ENCODE measurements at places on chromosomes 2 and 18. TPM values are rescaled to one million over a fixed set of nuclear protein-coding genes. Genes with fewer than 3 reads are reported as not detected.

DNA sequence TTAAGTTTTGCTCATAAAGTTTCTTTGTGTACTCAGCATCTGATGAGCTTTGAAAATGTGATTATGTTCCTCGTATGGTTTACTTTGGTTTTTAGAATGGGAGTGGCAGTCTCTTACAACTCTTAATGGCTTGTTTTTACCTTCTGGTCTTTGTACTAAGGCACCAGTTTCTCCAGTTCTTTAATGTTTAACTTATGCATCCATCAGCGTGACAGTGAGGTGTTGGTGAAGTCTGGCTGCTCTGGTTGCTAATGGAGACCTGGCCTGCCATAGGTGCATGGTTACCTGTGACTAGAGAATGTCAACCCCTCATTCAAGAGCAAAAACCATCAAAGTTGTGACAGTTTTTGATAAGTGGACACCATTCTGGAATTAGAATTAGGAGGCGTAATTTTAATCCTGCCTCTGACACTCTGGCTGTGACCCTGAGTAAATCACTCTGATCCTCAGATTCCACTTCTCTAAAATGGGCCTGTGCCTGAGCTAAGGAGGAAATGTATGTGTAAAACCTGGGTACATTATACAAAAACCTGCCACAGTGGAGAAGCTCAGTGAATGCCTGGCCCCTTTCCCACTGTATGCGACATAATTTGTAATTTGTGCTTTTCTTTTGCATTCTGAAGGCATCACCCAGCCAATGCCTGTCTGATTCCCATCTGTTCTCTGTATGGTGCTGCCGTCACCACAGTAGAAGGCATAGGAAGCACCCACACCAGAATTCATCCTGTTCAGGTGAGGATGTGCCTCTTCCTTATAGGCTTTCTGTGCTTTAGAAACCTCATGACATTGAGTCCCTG is 11.2 kb downstream of the AOX1 start:
- no peak for DNase-seq

GRCh38 chr2:118103951-118104940 is 16.0 kb downstream of the INSIG2 start:
- DNase-seq = no peak

DNA sequence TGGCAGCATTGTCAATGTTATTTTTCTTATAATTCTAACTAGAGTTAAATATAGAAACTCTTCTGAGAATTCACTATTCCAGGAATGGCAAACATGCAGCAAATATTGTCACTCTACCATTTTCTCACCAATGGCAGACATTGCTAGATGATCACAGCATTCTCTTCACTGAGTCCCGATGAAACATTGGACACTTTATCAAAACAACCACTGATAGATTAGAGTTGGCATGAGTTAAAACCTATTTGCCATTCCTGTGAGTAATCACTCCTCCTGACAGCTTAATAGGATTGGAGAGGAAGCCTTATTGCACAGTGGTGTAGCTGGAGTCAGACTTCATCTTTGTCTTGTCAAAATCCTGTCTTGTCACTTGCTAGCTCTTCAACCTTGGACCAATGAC is 163.9 kb upstream of the THUMPD2 start:
- no peak for DNase-seq

DNA sequence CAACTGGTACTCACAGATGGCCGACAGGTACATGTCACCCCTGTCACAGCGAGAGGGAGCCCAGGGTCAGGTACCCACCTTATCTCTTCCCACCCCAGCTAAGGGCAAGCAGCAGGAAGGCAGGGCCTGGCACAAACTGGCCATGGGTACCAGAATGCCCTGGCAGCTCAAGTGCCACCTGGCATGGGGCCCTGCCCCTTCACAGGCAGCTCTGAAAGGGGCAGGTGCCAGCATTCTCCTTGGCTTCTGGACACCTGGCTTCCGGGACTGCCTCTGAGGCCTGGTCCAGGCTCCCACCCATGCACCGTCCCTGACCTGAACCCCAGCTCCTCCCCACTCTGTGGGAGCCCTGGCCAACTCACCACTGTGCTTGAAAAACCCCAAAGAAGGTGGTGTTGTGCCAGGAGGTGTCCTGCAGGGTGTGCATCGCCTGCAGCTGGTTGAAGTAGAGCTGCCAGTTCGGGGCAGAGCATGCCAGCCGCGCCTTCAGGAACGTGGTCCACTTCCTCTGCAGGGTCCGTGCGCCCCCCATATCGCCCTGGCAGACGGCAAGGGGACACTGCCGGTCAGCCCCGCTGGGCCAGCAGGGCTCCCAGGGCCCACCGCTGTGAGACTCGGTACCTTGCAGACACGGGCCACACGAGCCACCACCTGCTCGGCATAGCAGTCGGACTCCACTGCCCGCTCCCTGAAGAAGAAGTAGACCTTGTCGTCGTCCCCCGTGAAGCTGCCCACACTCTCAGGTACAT is 5.4 kb downstream of the SEMA4C start:
- DNase-seq = no peak

- no peak for DNase-seq
Measured at GRCh38 chr2:174395969-174396630, 570 bp downstream of the SCRN3 start.

- DNase-seq = peak; percentile 11
Measured at GRCh38 chr18:27608742-27609141, 423.6 kb upstream of the CHST9 start.

DNA sequence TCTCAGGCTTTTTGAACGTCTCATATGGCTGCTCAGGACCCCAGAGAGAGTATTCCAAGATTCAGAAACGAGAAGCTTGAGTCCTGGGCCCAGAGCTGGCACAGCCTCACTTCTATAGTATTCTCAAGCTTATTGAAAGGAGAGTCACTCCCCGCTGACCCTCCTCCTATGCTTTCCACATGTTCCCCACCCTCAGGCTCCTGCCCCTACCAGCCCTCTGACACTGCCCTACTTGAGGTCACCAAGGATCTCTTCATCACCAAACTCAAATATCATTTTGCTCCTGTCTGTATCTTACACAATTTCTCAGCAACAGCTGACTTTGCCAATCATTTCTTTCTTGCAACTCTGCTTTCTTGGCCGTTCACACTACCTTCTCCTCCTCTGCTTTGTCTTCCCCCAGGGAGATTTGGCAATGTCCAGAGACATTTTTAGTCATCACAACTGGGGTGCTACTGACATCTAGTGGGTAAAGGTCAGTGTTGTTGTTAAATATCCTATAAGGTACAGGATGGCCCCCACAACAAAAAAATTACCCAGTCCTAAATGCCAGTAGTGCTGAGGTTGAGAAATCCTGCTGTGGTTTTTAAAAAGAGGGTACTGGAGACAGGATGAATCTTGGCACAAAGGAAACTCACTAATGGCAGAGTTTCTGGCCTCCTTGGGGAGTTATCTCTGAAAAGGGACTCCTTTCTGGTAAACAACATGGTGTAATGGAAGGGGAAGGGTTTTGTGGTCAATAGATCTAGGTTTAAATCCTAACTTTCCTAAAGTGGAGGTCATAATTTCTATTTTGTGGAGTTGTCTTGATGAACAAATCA is 26.9 kb upstream of the INSIG2 start:
- peak; percentile 7 for DNase-seq

- DNase-seq = peak; percentile 96
Measured at GRCh38 chr18:3603421-3604234, 153.7 kb downstream of the TGIF1 start.

- no peak for DNase-seq
Measured at GRCh38 chr2:182728014-182728413, 12.0 kb downstream of the DNAJC10 start.

GRCh38 chr18:8799001-8799400 is 93.6 kb downstream of the MTCL1 start:
- DNase-seq = no peak

DNA sequence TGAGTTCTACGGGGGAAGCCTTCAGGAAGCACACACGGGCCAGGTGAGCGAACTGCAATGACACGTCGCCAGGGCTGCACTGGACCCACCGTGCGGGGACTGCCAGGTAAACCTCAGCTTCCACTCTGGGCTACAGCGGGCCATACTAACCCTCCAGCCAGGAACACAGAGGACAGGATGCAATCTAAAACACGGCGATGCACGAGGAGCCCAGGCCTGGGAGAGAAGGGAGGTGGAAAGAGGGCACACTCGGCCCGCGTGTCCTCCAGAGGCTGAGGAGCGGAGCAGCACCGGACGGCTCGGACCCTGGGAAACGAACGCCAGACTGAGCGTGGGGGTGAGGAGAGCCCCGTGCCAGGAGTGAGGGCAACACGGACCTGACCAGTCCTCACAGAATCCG is 69.3 kb downstream of the HDAC4 start:
- DNase-seq = no peak

GRCh38 chr2:152510621-152511020 is 175.6 kb downstream of the FMNL2 start:
- no peak for DNase-seq

- no peak for DNase-seq
Measured at GRCh38 chr2:47295131-47295980, 107.6 kb upstream of the MSH2 start.

DNA sequence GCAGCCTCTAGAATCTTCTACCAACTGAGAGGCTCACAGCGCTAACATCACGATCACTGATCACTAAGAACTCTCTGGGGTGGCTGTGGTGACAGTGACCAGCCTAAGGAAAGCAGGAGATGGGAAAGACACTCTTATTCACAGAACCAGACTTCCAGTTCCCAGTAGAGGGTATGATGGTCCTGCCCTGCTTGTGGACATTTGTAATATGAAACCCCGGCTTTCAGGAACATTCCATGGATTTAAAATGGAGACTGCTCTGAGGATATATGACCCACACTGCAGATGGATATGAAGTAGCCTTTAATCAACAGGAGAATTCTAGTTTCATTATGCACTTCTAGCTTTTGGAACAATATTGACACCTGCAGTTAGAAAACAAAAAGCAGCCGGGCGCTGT is 131.8 kb downstream of the AFF3 start:
- no peak for DNase-seq

DNA sequence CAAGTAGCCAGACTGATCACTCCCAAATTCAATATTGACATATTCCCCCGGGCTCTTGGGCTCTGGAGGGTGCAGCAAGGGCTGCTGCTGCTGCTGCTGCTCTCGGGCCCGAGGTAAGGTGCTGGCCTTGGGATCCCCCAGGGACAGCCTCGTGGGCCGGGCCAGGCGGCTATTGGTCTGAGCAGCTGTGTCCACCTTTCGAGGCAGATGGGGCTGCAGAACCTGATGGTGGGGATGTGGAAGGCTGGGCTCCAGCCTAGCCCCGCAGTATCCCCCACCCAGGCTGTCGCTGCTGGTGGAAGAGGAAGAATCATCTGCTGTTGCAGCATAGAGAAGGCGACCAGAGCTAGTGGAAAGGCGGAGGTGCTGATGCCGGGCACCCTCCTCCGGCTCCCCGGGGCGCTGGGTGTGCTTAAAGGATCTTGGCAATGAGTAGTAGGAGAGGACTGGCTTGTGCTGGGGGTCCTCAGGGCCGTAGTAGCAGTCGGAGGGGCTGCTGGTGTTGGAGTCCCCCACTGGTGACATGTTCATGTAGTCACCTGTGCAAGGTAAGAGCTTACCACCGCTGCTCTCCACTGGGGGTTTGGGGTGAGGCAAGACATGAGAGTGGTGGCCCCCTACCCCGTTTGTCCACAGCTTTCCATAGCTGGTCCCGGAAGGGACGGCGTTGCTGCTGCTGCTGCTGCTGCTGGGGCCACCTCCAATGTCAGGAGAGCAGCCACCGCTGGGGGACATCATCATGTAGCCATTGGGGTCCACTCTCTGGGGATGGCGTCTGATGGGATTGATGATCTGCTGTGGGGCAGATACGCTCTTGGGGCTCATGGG is 3.4 kb downstream of the IRS1 start:
- no peak for DNase-seq

- no peak for DNase-seq
Measured at GRCh38 chr2:199744260-199744659, 106.7 kb downstream of the FTCDNL1 start.

DNA sequence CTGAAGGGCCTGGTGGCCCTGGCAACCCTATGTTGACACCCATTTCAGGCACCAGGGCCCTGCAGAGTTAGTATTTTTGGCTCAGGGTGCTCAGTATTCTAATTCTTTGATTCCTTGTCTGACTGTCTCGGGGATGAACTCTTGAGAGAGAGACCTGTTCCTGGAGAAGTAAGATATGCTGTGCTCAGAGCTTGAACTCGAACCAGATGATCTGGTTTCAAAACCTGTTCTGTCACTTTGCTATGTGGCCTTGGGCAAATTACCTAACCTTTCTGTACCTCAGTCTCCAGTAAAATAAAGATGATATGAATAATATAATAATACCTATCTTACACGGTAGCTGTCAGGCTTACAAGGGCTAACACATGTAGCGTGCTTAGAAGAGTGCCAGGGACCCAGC is 294.2 kb downstream of the DYSF start:
- DNase-seq = no peak

DNA sequence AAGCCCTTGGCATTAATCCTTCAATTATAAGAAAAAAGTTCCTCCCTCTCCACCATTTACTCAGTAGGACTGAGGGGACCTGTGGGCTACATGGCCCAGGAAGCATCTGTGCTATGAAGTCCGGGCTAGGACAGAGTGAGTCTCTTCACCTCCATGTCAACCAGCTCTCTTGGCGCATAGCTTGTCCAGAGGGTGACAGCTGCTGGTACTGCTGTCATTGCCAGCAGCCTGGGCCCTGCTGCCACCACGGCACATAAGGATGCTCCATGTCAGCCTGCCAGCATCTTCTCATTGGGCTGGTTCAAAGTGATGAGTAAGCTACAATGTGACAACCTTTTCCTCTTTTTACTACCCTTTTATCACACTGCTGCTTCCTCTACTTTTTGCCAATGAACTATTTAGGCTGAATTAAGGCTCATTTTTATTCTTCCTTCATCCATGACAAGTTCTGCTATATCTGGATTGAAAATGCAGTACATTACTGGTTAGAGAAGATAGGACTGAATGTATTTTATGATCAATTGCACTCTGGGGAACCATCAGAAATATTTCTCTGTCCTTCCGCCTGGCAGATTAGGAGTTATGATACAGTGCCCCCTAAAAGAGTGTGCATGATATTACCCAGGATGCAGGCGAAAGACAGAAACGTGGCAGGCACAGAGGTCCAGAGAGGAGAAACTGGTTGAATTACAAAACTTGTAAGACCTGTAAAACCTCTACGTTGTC is 258.9 kb upstream of the TNP1 start:
- no peak for DNase-seq

- DNase-seq = peak; percentile 38
Measured at GRCh38 chr2:85251070-85251616, 76.6 kb downstream of the TGOLN2 start.

DNA sequence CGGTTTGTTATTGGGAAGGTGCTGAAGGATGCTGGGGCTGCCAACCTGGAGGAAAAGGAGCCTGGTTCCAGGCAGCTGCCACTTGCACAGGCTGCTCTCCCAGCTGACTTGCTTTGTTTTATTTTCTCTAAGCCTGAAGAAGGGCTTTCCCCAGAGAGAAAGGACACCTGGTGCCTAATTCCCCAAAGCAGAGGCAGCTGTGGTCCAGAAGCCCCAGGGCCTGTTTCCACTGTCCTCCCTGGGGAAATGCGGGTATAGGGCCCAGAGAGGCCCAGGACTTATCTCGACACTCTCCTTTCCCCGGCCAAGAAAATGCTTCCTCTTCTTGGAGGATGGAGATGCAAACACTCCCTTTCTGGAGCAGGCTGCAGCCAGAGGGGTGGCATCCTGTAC is 30.1 kb downstream of the INO80C start:
- peak; percentile 18 for DNase-seq

CFAP65 gene
- not detected for total RNA-seq

CCBE1 gene
- not detected for total RNA-seq

SLC9A4 gene
- total RNA-seq = 0.07 TPM

LANCL1 gene
- 24.2 TPM for total RNA-seq

MC2R gene
- not detected for total RNA-seq

MYOM1 gene
- not detected for total RNA-seq

UPP2 gene
- total RNA-seq = not detected

FRZB gene
- total RNA-seq = 0.09 TPM

FZD7 gene
- 0.29 TPM for total RNA-seq

CDKL4 gene
- 1.2 TPM for total RNA-seq

RESP18 gene
- total RNA-seq = not detected

Measured in endothelial cell of umbilical vein (primary cell).